Stimulated activated naive CD4-positive, alpha-beta T cell treated with Interleukin-2 at 50 U/mL for 16 hours (primary cell): ENCODE measurements at places on chromosomes 1 and 21.

DNA sequence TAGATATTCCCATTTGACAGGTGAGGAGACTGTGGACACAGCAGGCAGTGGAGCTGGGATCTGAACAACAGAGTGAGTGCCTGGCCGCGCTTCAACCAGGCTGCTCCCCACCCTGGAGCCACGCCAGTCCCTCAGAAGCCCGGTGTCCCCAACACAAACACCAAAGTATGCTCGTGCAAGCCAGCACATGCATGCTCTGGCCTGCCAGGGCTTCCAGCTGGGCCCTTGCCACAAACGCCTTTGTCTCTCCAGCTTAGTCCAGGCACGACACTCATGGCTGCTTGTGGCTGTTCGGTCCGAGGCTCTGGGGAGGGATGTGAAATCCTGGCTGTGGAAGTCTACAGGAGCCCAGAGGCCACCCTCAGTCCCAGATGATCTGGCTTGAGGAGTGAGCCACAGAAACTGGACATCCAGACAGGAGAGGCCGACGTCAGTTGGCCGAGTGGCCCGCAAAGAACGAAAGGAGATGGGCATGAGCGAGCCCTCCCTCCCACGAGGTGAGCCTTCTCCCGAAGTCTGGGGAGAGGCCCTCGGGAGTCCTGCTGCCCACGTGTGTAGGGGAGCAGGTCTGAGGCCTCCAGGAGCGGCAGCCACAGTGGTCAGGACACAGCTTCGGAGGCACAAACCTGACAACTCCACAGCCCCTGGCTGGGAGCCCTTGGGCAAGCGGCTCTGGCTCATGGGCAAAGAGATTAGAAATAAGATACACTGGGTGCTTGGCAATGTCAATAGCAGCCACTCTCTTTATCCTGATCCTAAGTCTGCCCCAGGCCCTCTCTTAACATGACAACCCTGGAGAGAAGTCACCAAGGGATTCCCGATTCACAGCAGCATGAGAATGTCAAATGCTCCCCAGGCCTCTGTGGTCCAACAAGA is 117.1 kb upstream of the IFFO2 start:
- no peak for DNase-seq

- no peak for DNase-seq
These were observed 206.5 kb downstream of the NRIP1 start for GRCh38 chr21:14858311-14858710.

GRCh38 chr1:66510407-66510806 is 23.5 kb upstream of the SGIP1 start:
- no peak for DNase-seq

- no peak for DNase-seq
These were observed 206.6 kb downstream of the PBX1 start for GRCh38 chr1:164765557-164765956.

DNA sequence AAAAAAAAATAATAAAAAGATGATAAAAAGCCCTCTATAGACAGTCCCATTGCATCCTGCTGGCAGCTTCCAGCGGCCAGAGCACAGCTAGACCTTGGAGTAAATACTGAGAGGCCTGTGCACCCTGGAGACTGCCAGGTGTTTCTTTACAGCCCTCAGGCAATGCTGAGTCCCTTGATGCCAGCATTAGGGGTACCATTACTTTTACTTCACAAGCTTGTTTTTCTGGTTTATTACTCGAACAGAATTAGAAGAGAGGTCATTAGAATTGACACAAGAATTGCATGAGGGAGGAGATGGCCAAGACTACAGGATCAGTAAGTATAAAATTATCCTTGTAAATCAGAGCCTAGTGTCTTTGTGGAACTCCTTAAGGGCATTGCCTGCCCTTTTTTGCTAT is 43.6 kb downstream of the AKNAD1 start:
- DNase-seq = no peak

DNA sequence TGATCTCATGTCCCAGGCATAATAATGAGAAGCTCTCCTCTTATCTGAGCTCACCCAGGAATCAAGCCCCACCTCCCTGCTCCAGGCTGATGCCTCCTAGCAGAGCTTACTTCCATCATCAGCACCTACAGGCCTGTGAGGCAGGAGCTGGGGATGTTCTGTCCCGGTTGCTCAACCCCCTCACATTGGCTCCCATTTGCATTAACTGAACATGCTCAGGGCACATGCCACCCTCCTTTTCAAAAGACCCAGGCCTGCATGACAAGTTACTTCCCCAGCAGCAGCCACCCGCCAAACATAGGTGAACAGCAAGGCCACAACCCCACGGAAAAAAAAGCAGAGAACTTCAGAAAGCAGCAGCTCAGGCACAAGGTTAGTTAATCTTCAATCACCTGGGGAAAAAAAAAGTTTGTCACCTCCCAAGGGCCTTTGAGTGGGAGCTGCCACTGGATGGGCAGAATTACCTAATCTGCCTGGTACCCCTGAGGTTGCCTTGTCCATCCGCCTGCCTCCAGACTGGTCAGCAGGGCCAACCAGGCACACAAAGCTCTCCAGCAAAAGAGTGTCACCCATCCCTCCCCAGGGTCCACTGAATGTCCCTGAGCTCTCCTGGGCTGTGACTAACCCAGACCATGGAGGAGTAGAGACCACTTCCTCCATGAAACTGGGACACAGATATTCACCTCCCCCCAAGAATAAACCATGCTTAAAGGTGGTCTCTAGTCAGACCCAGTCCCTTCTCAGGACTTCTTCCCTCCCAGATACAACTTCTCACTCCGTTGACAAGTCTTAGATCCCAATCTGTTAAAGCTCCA is 4.4 kb downstream of the KCNN3 start:
- DNase-seq = no peak

DNA sequence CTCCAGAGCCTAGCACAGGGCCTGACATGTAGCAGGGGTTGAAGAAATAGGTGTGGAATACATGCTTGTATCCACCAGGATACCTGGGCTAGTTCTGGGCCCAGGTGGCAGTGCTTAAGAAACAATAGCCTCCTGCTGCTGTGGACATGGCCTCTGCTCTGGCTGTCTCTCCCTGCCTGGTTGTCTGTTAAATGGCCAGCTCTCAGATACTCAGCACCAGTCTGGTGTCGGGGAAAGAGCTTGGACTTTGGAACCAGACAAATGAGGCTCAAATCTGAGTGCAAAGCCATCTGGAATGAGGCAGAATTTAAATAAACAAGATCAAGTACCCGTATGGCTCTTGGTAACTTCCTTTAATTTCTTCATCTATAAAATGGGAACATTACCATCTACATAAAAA is 31.5 kb downstream of the SESN2 start:
- DNase-seq = no peak

DNA sequence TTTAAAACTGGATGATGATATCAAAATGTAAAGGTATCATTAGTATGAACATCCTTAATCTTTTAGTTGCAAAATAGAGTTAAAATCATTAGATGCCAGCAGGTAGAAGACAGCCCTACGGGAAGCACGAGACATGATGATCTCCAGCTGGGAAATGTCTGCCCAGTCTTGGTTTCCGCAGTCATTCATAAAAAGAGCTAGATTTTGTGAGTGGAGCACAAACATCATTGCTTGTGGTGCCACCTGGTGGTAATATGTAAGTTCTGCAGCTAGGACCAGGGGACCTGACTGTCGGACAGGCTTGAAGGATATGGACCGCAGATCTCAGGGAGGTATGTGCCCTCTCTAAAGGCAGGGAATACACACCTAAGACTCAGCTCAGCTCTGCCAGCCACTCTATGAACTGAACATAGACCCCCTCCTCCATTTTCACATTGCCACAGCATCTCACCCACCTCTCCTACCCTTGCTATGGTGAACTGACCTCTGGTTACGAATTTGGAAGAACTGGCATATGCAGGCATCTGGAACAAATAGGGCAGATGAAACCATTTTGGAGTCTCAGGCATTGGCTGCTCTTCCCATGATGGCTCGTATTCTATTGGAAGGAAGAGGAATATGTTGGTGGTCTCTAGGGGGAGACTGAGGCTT is 9.2 kb downstream of the FCMR start:
- peak; percentile 48 for DNase-seq

GRCh38 chr21:45975020-45975666 is 6.4 kb upstream of the COL6A1 start:
- DNase-seq = no peak

- DNase-seq = no peak
These were observed 87.6 kb downstream of the MTR start for GRCh38 chr1:236882678-236883077.

GRCh38 chr1:83060651-83061390 is 938.1 kb downstream of the TTLL7 start:
- DNase-seq = no peak

DNA sequence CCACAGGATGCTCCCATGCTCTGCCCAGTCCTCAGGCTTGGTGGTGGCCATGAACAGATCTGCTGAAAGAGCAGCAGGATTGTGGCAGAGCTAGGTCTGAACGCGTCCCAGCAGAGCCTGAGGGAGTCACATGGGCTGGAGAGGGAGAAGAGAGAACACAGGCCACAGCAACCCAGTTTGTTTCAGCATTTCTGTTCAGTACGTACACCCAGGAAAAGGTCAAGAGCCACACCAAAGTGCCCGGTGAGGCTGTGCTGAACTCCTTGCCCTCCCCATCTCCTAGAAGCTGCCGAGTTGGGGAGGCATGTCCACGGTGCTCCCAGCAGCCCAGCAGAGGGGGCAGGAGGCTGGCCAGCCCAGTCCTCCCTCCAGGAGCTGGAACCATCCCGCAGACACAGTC is 5.5 kb downstream of the PKP1 start:
- DNase-seq = no peak

DNA sequence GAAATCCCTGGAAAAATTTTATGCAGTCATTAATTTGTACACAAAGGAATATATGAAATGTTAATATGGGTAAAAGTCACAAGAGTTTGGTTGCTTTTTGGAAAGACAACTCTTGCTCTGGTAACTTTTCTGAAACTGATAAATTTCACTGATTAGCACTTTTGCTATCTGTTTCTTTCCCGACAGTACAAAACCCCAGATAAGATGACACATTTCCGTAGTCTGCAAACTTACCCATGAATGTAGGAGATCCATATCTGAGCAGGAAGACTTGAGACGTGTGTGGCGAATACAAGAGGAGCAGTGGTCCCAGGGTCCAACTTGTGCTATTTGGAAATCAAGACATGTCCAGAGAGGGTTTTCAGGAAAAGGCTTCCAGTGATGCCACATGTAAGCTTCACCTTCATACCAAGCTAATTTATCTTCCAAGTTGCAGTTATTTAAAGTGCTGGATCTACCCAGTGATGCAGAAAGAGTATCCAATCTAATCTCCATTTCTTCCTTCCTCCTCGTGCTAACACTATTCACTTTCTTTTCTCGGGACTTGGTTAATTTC is 35.9 kb upstream of the SAMSN1 start:
- no peak for DNase-seq

DNA sequence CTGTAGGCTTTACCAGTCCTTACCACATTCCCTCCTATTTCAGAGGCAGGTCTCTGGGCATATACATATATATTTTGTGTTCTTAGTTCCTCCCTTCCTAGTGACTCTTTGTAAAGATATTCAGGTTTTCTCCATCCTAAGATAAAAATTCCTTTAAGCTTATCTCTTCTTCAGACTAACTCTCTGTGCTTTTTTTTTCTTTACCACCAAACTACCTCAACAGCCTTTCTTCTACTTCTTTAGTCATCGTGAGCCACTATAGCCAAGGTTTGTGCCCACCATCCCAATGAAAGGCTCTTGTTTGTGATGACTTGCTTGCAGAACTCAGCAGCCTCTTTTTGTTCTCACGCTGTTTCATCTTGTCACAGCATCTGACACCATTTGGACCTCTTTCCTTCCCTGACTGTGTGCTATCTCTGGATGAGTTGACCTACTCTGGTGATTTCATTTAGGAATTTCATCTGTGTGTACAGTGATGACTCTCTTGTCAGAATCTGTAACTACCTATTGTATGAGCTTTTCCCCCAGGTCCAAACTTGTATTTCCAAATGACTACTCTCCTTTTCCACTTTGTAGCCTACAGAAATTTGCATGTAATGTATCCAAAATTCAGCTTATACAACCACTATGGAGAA is 59.0 kb upstream of the MACF1 start:
- DNase-seq = no peak

DNA sequence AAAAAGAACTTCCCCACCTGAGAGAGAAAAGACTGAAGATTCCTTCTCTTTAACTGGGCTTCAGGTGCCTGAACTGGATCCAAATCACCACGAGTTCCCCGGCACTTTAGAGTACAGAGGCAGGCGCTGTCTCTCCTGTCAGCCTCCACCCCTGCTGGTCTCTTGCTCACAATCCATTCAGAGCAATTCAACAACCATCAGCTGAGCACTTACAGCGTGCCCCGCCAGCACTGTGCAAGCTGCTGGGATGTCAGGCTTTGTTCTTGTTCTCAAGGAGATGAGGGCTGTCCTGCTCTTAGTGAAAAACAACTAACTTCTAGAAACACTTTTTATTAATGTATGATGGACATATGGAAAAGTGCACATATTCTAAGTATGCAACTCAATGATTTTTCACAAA is 68.7 kb upstream of the VAMP3 start:
- no peak for DNase-seq

DNA sequence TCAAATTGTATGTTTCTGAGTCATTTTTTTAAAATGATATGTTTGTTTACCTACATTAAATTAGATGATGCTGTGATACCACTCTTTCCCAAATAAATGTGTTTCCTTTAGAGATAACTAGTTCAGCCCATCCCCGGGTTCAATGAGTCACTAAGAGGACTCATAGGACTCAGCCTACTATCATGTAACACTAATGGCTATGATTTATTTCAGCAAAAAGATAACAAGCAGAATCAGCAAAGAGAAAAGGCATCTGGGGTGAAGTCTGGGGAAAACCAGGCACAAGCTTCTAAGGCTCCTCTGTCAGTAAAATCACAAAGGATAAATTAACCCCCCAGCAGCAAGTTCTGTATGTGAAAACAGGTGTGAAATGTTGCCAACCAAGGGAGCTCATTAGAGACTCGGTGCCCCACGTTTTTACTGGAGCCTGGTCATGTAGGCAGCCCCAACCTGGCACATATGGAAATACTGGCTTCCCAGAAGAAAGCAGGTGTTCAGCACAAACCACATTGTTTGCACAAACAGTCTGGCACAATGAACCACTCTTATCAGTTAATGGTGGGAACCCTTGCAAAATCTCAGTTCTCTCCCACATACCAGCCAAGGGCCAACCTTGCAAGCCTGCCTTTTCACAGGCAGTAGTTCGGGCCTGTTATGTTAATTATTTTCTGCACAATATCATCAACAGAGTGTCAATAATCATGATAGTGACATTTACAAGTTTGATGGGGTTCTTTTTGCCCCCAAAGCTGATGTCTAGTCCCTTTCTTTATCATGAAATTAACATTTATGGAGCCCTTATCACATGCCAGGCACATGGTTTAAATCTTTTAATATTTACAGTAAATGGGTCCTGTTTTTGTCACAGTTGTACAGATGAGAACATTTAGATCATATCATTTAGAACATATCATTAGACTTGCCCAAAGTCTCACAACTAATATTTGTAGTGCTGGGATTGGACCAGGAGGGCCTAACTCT is 23.1 kb upstream of the CNN3 start:
- DNase-seq = no peak

GRCh38 chr21:32347977-32348376 is 44.8 kb downstream of the URB1 start:
- DNase-seq = no peak

- DNase-seq = peak; percentile 56
These were observed at the start of gene SLC19A1 for GRCh38 chr21:45542242-45542666. Gene SLC19A1 (minus strand): TSS chr21:45542440. CDS start chr21:45537959, 4,481 bp downstream.

GRCh38 chr1:101849356-101849755 is 147.4 kb downstream of the OLFM3 start:
- DNase-seq = no peak
